Hematopoietic multipotent progenitor cell treated with erythropoietin and hydrocortisone succinate and interleukin-3 and kit ligand, for 6 days (in vitro differentiated cells): ENCODE measurements at places on chromosomes 1 and 21.

- DNase-seq, result no peak
Observed at GRCh38 chr21:42254083-42254482, 35.1 kb downstream of the ABCG1 start.

DNA sequence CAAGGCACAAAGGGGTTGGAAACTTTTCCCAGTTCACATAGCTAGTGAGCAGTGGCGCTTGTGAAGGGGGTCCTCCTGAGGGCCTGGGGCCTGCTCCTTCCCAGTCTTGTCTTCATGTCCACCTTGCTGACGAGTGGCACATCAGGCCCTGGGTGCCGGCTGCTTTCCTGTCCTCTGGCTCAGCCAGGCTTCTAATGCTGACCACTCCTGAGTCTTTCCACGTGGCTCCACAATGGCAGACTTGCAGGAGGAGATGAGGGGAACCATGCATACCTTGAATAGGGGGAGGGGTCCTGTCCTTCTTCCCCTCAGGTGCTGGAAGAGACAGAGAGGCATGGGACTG is 38.7 kb downstream of the MAPKAPK2 start:
- no peak for DNase-seq

DNA sequence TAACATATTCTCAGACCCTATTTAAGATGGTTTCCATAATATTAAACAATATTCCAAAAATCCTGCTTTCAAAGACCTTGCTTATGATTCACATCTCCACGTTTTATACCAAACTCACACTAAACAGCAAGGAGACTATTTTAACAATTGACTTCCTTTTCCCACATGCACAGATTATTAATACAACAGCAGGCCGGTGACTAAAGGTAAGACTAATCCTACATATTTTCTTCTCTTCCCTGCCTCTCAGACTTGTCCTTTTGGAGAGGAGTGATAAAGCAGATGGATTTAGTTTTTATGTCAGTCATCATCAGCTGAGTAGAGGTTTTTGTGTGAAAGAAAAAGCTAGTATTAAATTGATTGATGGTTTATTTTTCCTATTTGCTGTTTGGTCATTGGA is 400.6 kb downstream of the NTNG1 start:
- DNase-seq, result no peak

DNA sequence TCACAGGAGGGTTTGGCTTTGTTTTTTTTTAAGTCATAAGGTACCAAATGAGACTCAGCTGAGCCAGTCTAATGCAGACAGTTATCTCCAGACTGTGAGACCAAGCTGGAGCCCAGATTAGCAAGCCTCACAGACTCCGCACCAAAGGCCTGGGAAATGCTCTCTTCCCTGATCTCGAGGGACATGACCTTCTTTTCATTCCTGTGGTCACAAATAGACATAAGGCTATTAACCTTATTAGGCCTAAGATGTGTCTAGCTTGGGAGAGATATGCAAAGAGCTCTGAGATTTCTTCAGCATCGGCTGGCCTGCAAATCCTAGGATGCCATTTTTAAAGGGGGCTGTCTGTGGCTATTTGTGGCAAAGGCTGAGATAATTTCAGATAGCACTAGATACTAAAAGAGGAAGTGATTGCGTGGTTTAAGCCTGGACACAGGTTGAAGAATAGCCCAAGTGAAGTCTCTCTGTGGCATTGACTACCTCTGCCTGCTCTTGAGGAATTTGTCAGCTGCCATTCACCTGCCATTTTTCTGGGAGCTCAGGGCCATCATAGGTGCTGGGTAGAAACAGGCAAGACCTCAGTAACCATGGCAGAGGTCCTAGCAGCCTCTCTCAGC is 301.3 kb downstream of the SIPA1L2 start:
- DNase-seq, result peak; percentile 24

DNA sequence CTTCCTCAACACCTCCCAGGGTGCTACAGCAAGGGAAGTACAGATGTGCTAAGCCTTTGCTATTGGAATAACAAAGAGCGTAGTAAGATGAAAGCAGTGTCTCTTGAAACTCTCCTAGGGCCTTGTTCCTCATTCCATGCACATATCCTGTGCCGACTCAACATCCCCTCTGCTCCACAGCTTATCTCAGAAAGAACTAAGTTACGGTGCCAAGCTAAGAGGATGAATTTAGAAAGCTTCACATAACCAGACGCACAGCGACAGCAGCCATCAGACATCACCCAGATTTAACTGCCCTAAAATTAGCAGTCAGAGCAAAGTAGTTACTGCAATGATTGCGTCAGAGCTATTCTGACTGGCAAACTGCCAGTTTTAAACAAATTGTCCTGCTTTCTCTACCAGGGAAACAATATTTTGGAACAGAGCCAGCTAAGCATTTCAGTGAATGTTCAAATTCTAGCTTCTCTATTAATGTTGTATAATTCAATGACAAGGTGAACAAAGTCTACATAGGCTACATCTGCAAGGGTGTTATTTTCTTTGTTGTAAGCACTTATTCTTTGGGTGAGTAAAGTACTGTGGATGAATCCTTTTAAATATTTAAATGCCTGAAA is 9.5 kb downstream of the SIPA1L2 start:
- peak; percentile 59 for DNase-seq

- no peak for DNase-seq
Observed at GRCh38 chr1:19385221-19385620, 73.1 kb downstream of the SLC66A1 start.

GRCh38 chr1:65059930-65060538 is 88.0 kb upstream of the AK4 start:
- peak; percentile 78 for DNase-seq

GRCh38 chr1:43451157-43451591 is 2.6 kb downstream of the HYI start:
- DNase-seq, result no peak

DNA sequence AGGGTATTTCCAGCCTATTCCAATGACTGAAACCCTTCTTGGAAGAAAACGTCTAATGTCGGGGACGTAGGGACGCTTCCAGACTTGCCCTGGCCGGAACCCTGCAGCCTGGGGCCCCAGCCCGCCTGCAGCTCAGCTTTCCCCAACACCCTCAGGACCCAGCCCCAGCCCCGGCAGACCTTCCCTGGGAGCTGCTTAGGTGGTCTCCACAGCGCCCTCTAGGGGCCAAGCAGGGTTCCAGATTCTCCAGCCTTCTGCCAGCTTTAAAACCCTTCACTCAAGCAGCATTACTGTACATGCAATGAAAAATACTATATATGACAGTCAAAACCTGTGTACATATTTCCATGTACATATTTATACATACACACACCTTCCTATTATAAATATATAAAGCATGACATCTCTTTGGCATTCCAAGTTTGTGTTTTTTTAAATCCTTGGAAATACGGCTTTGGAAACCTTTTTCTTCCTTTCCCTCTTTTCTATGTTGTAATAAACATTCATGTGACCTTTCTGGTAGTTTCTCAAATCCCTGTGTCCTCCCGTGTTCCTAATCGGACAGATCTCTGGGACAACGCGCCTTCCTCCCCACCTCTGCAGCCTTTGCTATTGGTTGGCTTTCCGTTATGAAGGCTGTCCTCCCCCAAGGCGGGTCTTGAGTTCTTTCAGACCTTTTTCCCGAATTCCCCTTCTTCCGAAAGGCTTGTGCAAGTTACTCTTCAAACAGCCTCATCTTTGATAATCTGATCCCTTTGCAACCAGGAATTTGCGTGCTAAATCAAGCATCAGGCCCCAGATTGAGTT is 60.3 kb downstream of the STUM start:
- peak; percentile 81 for DNase-seq

DNA sequence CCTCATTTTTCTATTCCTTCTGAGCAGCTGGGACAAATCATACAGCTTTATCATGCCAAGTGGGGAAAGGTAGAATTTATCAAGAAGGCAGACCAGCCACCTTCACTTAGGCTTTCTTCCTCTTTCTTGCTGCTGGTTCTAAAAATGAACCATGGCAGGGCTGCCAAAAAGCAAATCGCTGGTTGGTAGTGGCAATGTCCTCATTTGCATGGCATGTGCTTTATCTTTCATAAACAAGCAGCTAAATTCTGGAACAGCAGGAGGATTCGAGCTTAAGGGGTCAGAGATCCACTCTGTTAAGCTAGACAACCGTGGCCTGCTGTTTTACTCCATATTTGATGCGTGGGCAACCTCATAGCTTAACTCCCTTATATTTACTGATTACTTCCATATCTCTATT is 91.3 kb downstream of the RPE65 start:
- DNase-seq, result peak; percentile 7

DNA sequence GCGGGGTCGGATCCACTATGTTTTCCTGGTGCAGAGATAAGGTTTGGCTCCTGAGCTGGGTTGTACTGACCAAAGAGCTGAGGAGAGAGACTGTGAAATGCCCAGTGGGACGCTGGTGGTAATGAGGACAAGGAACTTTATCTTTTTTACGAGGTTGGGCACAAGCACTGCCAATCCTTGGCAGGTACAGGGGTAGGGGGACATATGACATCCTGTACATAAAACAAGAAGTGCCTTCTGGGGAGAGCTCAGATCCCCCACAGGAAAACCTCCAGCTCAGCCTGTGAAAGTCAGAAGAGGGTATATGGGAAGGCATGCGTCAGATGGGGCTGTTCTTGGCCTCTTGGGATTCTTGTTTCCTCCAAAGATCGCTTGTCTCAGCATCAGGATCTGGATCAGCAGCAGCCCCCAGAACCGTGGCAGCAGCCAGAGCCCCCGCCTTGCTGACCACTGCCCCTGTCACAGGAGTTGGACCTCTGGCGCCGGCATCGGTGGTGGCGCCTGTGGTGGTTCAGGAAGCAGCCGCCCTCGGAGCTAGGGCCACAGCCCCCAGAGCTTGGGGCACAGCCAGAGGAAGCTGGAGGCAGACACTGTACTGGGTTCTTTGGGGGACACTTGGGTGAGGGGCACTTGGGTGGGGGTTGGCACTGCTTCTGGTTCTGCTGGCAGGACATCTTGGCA is 905 bp downstream of the LCE3E start:
- DNase-seq, result no peak

DNA sequence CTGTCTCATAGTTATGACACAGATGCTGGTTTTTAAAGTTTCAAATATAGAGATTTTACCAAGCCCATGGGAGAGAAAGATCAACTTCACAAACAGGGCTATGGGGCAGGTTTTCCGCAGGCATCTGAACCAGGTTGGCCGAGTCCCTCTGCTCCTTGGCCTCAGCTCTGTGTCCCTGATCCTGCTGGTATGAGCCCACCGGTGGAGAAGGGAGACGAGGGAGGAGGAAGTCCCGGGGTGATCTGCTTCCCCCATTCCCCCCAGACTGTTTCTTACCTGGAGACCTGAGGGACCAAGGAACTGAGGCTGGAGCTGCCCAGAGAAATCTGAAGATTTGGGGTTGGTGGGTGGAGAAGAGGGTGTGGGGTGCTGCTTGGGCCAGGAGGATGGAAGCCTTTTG is 28.9 kb upstream of the BTG2 start:
- DNase-seq, result no peak

DNA sequence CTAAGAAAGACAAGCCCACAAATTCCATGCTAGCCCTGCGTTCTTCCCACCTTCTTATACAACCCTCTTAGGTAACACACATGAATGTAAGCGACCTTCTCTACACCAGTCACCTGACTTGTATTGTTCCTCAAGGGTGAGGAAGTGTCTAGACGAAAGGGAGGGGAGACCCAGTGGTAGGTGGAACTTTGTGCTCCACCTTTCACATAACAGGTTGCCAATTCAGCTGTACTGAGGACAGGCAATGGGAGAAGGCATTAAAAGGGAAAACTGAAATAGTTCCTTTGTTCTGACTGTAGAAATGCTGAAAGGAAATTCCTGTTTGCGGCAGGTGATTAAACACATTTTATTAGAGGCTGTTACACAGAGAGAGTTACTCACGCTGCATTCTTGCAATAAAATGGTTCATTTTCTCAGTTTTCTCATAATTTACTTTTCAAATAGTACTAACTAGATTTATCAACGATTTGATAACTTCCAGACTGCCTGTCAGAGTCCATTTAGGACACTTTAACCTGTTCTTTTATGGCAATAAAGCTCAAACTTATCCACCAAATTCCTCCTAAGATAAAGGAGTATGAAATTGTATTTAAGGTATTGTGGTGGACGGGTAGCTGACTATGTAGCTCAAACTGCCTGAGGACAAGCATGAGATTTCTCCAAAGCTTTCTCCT is 17.8 kb upstream of the CHRM3 start:
- no peak for DNase-seq

GRCh38 chr1:236395230-236395946 is 1.3 kb downstream of the EDARADD start:
- peak; percentile 71 for DNase-seq

DNA sequence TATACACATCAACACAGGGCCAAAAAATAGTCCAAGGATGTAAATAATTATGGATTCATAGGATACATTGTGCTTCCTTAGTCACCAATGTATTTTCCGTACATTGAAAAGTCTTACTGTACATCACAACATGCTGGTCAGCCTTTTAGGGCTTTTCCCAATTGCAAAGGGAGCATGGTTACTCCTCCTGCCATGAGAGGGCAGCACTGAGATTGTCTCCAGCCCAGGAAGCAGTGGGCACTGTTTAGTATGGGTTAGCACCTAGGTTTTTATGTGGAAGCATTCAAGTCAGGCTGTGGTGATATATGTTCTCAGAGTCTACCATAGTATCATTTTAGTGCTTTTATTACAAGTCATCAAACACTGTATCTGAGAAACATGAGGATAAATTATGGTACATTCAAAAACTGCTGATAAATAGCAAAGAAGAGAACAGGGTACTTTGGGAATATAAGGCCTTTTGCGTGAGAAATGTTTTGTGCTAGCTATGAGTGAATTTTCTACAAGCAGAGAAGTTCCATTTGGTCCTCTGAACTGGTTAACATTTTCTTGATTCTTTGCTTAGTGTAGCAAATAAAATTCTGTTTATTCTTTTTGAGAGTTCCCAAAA is 34.0 kb downstream of the ST6GALNAC5 start:
- DNase-seq, result peak; percentile 70

DNA sequence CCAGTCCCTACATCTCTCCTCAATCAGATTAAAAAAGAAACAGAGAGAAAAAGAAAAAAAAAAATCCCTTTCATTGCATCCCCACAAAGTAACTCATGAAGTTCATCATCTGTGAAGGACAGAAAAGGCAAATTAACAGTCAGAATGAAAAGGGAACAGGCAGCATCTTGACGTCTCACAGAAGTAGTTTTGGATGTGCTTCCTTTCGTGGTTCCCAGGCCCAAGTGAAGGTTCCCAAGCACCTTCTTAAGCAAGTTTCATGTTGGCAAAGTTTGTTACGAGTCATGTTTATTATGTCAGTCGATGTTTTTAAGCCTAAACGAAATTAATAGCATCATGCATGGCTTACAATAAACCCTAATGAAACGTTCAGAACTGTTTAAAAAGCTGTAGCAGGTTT is 475.2 kb downstream of the SETD4 start:
- no peak for DNase-seq

GRCh38 chr1:109909561-109909960 is 1.1 kb upstream of the CSF1 start:
- no peak for DNase-seq

- peak; percentile 90 for DNase-seq
Observed at GRCh38 chr1:246117066-246117791, 389.9 kb downstream of the SMYD3 start.

- DNase-seq, result no peak
Observed at GRCh38 chr1:235923466-235924021, 56.8 kb upstream of the LYST start.

GRCh38 chr1:158203693-158204457 is 23.2 kb downstream of the CD1D start:
- peak; percentile 87 for DNase-seq
